ENCODE measurements at places on chromosomes 5 and 9. TPM values are rescaled to one million over a fixed set of nuclear protein-coding genes. Genes with fewer than 3 reads are reported as not detected.
A peak's percentile ranks its signal among the peaks of the same experiment; 100 is the strongest.

ENTPD2 gene
- 0.39 TPM for total RNA-seq

DNA sequence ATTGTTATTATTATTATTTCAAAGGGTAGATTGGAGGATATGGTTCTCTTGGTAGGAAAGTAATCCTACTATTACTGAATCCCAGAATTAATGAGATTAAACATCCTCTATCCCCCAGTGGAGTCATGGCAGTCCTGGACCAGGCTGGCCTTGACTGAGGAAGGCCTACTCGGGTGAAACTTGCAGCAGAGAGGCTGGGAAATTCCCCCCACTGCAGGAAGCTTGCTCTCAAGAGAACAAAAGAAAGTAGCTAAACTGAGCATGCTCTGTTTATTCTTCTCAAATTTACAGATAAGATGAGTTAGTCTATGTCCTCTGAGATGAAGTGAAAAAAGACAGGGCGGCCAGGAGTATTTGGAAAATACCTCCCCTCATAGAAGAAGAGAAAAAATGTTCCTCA is 233.9 kb upstream of the RPS23 start:
- peak; percentile 82 for ATAC-seq

GRCh38 chr5:58462623-58463230 is 2.8 kb upstream of the PLK2 start:
- ATAC-seq: no peak

- peak; percentile 76 for ATAC-seq
Observed at GRCh38 chr9:15246708-15247107, 60.3 kb downstream of the TTC39B start.

- ATAC-seq: no peak
Observed at GRCh38 chr9:10268531-10269485, 344.0 kb downstream of the PTPRD start.

GRCh38 chr5:137122558-137122957 is 376.6 kb downstream of the SPOCK1 start:
- no peak for ATAC-seq
